Activated T-helper 1 cell treated with anti-CD3 and anti-CD28 coated beads, Interleukin-12 subunit alpha, Interleukin-12 subunit beta, Interleukin-2, Interleukin-4 antibody, amounts not matched to agents 30 ng/mL and 10 ng/mL and 1 ng/mL, durations not matched to agents 14 hours and 24 hours and 36 hours (primary cell): ENCODE measurements at places on chromosomes 16 and 17. TPM values are rescaled to one million over a fixed set of nuclear protein-coding genes. Genes with fewer than 3 reads are reported as not detected.

MPRIP gene
- total RNA-seq, result 169 and 175 TPM in 2 replicates

CDR2L gene
- total RNA-seq, result 1.1 and 1.3 TPM in 2 replicates

ATP2C2 gene
- total RNA-seq, result not detected in 2 replicates

ABCC12 gene
- total RNA-seq, result not detected in 2 replicates

SGSH gene
- total RNA-seq, result 20.1 and 22.2 TPM in 2 replicates

- no peak for DNase-seq
- no peaks in the 10 kb centered on the region for H3K27me3 ChIP-seq
- H3K4me3 ChIP-seq, result no peak overlapping the region
- H3K4me1 ChIP-seq, result no peaks in the 10 kb centered on the region
- peaks cover 50% of the 10 kb centered on the region for H3K36me3 ChIP-seq
Observed at GRCh38 chr16:84467256-84467655, 37.2 kb downstream of the MEAK7 start.

DNA sequence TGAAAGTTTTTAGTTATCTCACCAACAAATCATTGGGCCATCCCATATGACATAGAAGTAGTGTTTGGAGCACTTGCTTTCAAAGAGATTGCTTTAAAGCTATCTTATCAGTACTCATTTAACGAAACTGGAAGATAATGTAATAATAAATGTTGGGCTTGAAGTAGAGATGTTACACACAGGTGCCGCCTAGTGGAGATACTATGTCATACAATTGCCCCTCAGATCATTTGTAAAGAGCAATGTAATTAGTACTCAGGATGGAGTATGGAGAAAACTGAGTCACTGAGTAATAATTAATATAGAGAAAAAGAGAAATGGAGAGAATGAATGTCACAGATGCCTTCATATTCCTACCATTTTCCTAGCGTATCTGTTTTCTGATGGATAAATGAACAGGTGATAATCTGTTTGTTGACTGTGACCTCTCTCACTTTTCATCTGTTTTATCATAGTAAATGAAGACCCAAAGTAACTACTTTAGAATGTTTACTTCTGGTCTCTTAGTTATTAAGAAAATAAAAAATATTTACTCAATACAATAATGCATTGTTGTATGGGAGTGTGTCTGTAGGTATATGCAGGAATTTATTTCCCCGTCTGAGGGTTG is 80.4 kb downstream of the EFCAB5 start:
- peaks cover 11% of the 10 kb centered on the region for H3K27me3 ChIP-seq
- no peaks in the 10 kb centered on the region for H3K36me3 ChIP-seq
- no peaks in the 10 kb centered on the region for H3K4me1 ChIP-seq
- peak; percentile 16 for DNase-seq
- H3K4me3 ChIP-seq, result no peak overlapping the region
- no peak overlapping the region for H3K27ac ChIP-seq

- H3K4me1 ChIP-seq, result peaks cover 67% of the 10 kb centered on the region
- no peak overlapping the region for H3K27ac ChIP-seq
- H3K27me3 ChIP-seq, result no peaks in the 10 kb centered on the region
- peaks cover 7% of the 10 kb centered on the region for H3K36me3 ChIP-seq
- no peak overlapping the region for H3K4me3 ChIP-seq
- DNase-seq, result no peak
Observed at GRCh38 chr17:27512031-27512430, 55.8 kb downstream of the KSR1 start.

- H3K27me3 ChIP-seq, result peaks cover 8% of the 10 kb centered on the region
- DNase-seq, result no peak
- no peaks in the 10 kb centered on the region for H3K36me3 ChIP-seq
- no peak overlapping the region for H3K4me3 ChIP-seq
Observed at GRCh38 chr17:46796524-46796923, 22.0 kb downstream of the WNT3 start.

GRCh38 chr16:46858151-46858550 is 26.0 kb upstream of the GPT2 start:
- H3K4me1 ChIP-seq, result peaks cover 26% of the 10 kb centered on the region
- H3K27ac ChIP-seq, result no peak overlapping the region
- no peak for DNase-seq
- peaks cover 2% of the 10 kb centered on the region for H3K36me3 ChIP-seq
- no peaks in the 10 kb centered on the region for H3K27me3 ChIP-seq

GRCh38 chr17:78353834-78354233 is 6.0 kb downstream of the SOCS3 start:
- H3K4me1 ChIP-seq, result peaks cover 65% of the 10 kb centered on the region
- H3K27ac ChIP-seq, result peak overlapping the region; percentile 67
- no peaks in the 10 kb centered on the region for H3K27me3 ChIP-seq
- peaks cover 38% of the 10 kb centered on the region for H3K36me3 ChIP-seq
- DNase-seq, result no peak
- H3K4me3 ChIP-seq, result peak overlapping the region; percentile 84

GRCh38 chr16:4049031-4049430 is 67.2 kb downstream of the ADCY9 start:
- DNase-seq, result no peak
- H3K36me3 ChIP-seq, result peaks cover 3% of the 10 kb centered on the region
- peaks cover 3% of the 10 kb centered on the region for H3K27me3 ChIP-seq
- no peak overlapping the region for H3K4me3 ChIP-seq
- H3K4me1 ChIP-seq, result no peaks in the 10 kb centered on the region

DNA sequence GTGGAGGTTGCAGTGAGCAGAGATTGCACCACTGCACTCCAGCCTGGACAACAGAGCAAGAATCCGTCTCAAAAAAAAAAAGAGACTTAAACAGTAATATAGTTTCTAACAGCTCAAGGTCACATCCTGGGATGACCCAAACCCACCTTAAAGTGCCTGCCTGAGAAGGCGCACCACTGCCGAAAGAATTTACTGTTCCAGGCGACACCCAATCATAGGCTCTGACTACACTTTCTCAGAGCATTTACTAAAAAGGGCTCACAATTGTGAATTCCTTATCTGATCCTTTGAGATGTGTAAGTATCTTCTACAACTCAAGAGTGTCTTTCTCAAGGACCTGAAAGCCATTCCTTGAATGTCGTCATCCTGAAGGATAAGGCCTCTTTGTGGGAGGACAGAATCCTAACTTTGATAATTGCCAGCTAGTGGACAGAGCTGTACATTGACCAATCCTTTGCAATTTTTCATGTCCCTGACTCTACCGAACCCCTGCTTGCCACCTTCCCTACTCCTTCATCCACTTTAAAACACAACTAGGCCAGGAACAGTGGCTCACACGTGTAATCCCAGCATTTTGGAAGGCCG is 2.6 kb upstream of the ST3GAL2 start:
- H3K4me1 ChIP-seq, result peaks cover 26% of the 10 kb centered on the region
- H3K36me3 ChIP-seq, result peaks cover 1% of the 10 kb centered on the region
- H3K27ac ChIP-seq, result no peak overlapping the region
- no peak for DNase-seq
- peak overlapping the region; percentile 57 for H3K4me3 ChIP-seq
- no peaks in the 10 kb centered on the region for H3K27me3 ChIP-seq

DNA sequence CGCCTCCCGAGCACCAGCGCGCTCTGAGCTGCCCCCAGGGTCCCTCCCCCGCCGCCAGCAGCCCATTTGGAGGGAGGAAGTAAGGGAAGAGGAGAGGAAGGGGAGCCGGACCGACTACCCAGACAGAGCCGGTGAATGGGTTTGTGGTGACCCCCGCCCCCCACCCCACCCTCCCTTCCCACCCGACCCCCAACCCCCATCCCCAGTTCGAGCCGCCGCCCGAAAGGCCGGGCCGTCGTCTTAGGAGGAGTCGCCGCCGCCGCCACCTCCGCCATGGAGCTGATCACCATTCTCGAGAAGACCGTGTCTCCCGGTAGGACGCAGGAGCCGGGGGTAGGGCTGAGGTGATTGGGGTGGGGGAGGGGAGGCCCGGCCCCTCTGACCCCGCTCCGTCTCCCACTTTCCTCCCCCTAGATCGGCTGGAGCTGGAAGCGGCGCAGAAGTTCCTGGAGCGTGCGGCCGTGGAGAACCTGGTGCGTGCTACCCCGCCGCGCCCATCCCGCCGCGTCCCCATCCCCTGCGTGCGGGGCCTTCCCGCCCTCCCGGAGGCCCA is 329 bp downstream of the KPNB1 start:
- peaks cover 40% of the 10 kb centered on the region for H3K4me1 ChIP-seq
- H3K36me3 ChIP-seq, result peaks cover 40% of the 10 kb centered on the region
- no peak for DNase-seq
- no peaks in the 10 kb centered on the region for H3K27me3 ChIP-seq

GRCh38 chr17:49241692-49242397 is 11.3 kb upstream of the PHOSPHO1 start:
- H3K36me3 ChIP-seq, result no peaks in the 10 kb centered on the region
- H3K27me3 ChIP-seq, result peaks cover 4% of the 10 kb centered on the region
